ENCODE measurements at places on chromosomes 13 and 19.
A peak's percentile ranks its signal among the peaks of the same experiment; 100 is the strongest.

- H3K27me3 ChIP-seq: no peaks in the 10 kb centered on the region
- DNase-seq: peak; percentile 48
- no peak overlapping the region for H3K4me3 ChIP-seq
- peak overlapping the region; percentile 3 for H3K27ac ChIP-seq
- peaks cover 8% of the 10 kb centered on the region for H3K4me1 ChIP-seq
These were observed 4.4 kb downstream of the BCAT2 start for GRCh38 chr19:48806518-48806817.

DNA sequence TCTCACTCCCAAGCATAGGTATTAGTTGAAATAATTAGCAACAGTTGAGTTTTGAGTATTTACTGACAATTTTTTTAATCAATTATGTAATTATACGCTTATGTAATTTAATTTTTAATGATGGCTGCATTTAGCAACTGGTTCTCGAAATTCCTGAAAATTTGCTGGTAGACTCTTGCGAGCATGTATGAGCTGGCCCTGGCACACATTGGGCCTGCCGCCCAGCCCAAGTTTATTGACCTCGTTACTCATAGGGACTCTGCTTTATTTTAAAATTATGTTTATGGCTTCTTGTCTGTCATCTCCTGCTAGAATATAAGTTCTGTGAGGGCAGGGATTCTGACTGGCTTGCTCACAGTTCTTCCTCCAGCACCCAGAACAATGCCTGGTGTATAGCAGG is 6.7 kb downstream of the KLK14 start:
- H3K4me3 ChIP-seq: no peak overlapping the region
- H3K36me3 ChIP-seq: no peaks in the 10 kb centered on the region
- H3K27ac ChIP-seq: no peak overlapping the region
- H3K27me3 ChIP-seq: no peaks in the 10 kb centered on the region
- DNase-seq: no peak

- H3K4me1 ChIP-seq: no peaks in the 10 kb centered on the region
- no peak overlapping the region for H3K4me3 ChIP-seq
- H3K27me3 ChIP-seq: no peaks in the 10 kb centered on the region
- H3K27ac ChIP-seq: no peak overlapping the region
These were observed 1.8 kb downstream of the SHKBP1 start for GRCh38 chr19:40578442-40578908.

DNA sequence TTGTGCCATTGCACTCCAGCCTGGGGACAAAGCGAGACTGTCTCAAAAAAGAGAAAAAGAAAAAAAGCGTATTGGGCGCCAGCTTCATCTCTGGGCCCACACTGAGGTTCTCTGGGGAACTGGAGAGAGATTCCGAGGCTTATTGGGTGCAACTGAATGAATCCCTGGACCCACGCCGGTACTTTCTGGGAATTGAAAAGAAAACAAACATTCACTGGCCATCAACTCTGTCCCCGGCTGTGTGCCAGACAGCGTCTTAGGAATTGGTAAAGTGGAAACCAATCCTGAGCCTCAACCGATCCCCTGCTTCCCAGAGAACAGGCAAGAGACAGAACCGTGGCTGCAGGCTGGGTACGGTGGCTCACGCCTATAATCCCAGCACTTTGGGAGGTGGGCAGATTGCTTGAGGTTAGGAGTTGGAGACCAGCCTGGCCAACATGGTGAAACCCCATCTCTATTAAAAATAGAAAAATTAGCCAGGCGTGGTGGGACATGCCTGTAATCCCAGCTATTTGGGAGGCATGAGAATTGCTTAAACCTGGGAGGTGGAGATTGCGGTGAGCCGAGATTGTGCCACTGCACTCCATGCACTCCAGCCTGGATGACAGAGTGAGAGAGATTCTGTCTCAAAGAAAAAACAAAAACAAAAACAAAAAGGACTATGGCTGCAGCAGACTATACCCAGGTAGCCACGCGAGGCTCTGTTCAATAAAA is 8.6 kb downstream of the ANO8 start:
- no peak for DNase-seq
- no peak overlapping the region for H3K27ac ChIP-seq
- no peaks in the 10 kb centered on the region for H3K4me1 ChIP-seq
- no peaks in the 10 kb centered on the region for H3K27me3 ChIP-seq
- peaks cover 3% of the 10 kb centered on the region for H3K36me3 ChIP-seq

All from psoas muscle (tissue), 8 donors.